ENCODE measurements at places on chromosomes 7 and 10.

DNA sequence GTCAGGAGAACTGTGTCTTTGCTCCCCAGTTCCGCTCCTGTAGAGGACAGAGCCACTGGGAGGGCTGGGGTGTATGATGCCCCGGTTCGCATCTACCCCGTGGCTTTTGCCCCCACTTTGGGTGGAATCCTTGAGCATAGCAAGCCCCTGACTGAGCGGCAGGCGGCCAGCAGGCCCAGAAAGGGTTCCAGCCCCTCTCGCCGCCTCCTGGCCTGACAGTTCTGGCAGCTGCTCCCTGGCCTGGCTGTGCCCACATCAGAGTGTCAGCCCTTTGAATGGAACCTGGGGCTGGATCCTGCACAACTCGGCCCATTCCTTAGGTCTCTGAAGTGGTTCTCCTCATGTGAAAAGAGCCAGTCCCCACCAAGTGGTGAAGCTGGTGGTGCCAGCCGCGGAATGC lies 106.7 kb downstream of the GRK5 start:
- DNase-seq, result no peak

- no peak for DNase-seq
Measured at GRCh38 chr10:103394180-103394579, 2.1 kb downstream of the ATP5MK start.

DNA sequence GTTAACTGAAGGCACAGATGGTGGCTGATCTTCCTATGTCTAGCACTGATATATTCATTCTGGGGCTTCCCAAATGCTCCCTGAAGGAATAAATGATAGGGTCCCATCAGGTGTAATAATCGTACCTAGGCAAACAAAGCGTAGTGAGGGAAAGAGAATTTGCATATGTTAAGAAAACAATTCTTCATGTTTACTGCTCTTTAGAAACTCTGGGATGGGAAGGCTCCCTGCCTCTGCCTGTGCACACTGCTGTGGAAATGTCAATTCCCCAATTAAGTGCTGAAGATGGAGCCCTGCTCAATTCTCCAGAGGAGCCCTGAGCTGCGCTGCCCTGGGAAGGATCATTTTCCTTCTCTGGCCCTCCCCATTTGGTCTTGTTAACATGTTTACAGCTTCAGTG lies 380.9 kb upstream of the ADARB2 start:
- no peak for DNase-seq

- no peak for DNase-seq
Measured at GRCh38 chr7:133829336-133829897, 297.7 kb upstream of the LRGUK start.

- no peak for DNase-seq
Measured at GRCh38 chr10:51649064-51649463, 50.3 kb downstream of the CSTF2T start.

DNA sequence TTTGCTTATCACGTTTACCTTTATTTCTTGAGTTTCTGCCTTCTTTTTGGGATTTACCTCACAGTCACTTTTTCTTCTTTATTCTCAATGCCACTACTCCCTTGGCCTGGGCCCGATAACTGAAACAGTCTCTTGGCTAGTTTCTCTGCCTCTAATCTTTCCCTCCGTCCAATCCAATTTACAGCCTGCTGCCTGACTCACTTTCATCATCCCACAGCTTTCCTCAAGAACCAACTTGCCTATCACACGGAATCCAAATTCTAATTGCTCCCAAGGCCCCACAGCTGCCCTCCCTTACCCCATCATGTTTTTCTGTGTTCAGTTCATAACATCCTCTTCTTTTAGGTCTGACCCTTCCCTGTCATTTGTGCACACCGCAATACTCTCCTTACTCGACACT lies 121.4 kb downstream of the HIPK2 start:
- no peak for DNase-seq
